ENCODE measurements at places on chromosomes 1 and 21.
A peak's percentile ranks its signal among the peaks of the same experiment; 100 is the strongest.

DNA sequence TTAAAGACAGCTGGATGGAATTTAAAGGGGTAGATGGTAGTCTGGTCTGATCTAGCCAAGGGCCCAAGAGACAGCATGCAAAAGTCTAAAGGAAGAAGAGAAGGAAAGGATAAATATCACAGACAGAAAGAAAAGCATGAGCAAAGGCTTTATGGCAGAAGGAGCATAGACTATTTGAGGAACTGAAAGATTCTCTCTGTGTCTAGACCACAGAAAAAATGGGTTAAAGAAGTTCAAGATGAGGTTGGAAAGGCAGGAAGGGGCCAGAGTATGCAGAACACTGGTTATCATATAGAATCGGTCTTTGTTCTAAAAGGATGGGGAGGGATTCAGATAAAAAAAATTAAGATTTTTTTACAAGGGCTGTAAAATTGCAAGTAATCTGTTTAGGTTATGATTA lies 136.8 kb upstream of the SGIP1 start:
- no peak for DNase-seq

DNA sequence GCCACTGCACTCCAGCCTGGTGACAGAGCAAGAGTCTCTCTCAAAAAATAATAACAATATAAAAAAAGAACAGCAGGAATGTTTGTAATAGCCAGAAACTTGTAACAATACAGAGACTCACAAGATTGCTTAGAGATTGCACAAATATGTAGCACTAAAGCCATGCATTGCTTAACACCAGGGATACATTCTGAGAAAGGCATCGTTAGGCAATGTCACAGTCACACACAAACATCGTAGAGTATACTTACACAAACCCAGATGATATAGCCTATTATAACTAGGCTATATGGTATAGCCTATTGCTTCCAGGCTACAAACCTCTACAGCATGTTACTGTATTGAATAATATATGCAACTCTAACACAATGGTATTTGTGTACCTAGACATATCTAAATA lies 45.3 kb downstream of the GPATCH2 start:
- no peak for DNase-seq

DNA sequence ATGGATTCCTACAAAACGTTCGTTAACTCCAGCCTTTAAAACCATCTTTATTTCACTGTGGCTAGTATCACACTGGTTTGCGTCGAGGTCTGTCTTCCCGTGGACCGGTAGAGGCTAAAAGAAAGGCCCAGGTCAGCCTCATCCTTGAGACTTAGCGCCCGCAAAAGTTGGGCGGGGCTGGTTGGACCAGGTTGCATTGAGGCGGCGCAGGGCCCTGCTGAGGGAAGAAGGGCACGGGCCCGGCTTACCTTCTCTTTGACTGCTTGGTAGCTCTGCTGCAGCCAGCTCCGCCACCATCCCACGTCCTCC lies 455 bp downstream of the BSDC1 start:
- peak; percentile 16 for DNase-seq

- no peak for DNase-seq
Measured at GRCh38 chr1:3697104-3697503, 44.8 kb downstream of the TP73 start.

DNA sequence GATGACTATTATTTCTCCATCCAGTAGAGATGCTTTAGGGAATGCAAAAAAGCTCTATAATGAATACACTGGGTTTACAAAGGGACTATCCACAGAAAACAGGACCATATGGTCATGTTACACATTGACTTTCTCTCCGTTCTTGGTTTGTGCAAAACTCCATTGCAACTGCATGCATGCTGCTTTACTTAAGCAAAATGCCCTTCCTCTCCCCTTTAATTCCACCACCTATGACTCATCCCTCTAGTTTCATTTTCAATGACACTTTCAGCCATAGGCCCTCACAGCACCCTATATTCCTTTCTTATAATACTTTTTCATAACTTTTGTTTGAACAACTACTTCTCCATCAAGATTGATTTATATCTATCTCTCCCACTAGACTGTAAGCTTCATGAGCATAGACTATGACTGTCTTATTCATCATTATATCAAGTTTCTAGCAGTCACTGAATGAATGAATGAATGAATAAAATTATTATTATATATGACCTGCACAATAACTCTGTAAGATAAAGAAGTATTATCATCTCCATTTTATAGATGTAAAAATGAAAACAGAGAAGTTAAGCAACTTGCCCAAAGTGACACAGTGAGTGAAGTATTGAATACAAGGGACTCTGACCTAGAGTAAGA lies 248.9 kb downstream of the PLPP3 start:
- DNase-seq, result no peak

- DNase-seq, result no peak
Measured at GRCh38 chr1:72650843-72651435, 368.6 kb upstream of the NEGR1 start.

DNA sequence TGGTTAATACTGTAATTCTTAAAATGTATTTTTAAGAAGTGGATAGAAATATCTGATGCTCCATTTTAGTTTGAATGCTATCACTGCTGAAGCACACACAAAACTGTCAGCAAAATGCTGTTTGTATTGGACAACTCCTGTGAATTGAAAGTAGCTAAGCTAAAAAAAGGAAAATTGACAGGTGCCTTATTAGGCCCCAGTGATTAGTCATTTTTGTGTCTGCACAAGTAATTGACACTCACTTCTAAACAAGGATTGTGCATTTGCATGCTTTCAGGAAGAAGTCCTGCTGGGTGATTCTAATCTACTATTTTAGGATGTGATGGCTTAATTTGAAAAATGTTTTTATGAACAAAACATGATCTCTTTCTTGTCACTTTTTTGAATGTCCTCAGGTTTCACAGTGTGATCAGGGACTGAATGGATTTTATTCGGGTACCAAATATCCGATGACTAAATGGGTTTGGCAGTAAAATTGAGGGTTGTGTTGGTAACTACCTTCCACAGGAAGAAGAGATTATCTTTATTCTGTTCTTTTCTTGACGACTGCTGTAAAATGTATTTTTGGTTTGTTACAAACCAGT lies 13.0 kb upstream of the MAP3K7CL start:
- no peak for DNase-seq

DNA sequence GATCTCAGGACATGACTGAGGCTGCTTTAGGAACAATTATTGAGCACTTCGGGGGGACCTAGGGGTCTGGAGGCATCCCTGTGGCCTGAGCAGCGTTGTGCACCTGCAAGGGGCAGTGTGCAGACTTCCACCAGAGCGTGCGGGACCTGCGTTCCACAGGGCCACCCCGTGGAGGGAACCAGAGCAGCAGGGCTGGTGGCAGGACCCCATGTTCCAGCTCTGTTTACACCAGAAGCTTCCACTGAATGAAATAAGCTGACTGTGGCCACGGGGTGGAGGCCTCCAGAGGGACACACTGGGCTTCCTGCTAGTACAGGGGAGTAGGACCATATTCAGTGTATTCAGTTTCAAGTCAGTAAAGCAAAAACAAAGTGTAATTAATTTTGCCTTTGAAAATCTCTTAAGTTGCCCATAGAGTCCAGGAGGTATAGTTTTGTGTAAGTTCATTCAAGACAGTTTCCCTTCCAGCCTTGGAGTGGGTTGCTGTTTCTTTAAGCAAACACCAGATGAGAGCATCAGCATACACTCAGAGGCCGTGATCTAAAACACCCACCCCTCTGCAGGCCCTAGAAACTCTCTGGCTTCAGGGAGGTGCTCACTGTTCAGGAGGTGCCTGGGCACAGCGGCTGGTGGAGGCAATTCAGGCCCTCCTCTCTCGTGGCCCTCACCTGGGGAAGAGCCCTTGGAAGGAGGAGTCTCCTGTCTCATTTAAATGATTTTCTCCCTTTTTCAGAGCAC lies 16.6 kb downstream of the SLC1A7 start:
- DNase-seq, result no peak

DNA sequence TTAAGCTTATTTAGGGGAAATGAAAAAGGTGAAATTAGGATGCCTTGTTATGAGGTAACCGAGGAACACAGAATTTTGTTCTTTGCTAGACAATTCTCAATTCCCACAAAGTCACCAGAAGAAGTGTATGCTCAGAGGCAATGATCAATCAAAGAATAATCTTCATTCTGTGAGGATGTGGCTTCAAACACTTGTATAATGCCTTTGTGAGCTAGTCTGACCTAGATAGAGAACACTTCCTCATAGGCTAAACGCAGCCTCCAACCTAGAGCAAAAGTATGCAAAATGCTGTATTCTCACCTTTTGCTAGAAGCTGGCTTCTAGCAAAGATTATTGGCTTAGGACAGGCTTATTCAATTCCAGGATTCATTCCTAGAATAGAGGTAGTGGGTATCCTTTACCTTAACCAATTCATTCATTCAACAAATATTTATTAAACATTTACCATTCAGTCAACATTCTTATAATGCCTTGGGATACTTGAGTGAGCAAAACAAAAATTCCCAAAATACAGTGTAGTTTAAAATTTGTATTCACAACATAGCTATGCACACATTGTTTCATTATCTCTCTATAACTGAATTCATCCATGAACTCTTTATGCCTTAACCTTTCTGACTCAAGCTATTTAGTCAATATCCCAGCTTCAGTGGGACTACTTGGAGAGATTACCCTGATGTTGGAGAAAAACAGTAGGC lies 530.2 kb downstream of the PTPRC start:
- DNase-seq, result no peak
